Activated CD8-positive, alpha-beta memory T cell treated with anti-CD3 and anti-CD28 coated beads, Interleukin-2, amount 50 U/mL, for 4 hours (primary cell): ENCODE measurements at places on chromosomes 1 and 21.

- no peak for DNase-seq
Measured at GRCh38 chr1:214164173-214164572, 116.8 kb upstream of the SMYD2 start.

DNA sequence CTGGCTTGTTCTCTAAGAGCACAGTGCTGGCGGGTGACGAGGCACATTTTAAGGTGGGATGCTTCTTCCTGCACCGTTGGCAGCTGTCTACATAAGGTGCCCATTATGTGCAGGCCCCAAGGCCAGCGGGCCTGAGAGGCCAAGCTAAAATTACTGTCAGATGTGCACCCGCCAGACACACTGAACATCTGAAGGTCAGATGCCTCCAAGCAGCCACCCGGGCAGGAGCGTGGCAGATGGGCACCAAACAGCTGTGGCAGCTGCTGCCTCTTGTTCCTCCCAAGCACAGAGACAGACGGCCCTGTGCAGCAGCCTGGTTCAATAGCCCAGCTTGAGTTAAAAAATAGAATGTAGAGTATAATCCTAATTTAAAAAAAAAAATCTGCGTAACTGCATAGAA lies 211.9 kb upstream of the EDN2 start:
- DNase-seq = no peak

DNA sequence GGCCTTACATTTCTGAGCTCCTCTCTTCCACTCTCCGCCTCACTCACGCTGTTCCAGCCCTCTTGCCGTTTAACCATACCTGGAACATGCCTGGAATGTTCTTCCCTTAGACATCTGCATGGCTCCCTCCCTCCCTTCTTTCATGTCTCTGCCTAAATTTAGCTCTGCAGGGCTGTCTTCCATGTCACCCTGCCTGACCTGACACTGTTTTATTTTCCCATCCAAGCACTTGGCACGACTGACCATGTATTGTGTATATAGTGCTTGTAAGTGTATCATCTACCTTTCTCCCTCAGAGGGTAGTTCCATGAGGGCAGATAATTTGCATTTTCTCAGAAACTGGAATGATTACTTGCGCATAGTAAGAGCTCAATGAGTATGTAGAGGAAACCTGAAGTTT lies 47.3 kb downstream of the ST6GALNAC3 start:
- DNase-seq = no peak

DNA sequence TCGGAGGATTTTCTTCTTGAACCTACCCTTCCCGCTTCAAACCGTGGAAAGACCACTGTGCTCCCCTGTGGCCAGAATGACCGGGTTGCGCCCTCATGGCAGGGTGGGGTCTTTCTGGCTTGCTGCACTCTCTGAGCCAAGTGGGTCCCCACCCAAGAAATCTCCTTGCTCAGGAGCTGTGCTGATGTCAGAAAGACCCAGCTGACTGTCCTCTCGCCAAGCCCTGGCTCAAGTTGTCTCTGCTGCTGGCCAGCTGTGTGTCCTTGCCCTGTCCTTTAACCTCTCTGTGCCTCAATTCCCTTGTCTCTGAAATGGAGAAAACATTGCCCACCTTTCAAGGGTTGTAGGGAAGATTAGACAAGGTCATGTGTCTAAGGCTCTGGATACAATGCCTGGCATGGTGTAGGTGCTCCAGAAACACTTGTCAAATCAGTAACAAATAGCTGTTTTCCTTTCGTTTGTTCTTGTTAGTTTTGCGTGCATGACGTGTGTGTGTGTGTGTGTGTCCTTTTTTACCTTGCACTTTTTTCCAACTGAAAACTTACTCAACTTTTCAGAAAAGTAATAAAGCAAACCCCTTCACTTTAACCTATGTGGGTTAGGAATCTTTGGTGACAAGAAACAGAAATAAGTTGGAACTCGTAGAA lies 41.1 kb upstream of the RPL11 start:
- no peak for DNase-seq

- no peak for DNase-seq
Measured at GRCh38 chr1:111249960-111250359, 22.4 kb downstream of the CHI3L2 start.

DNA sequence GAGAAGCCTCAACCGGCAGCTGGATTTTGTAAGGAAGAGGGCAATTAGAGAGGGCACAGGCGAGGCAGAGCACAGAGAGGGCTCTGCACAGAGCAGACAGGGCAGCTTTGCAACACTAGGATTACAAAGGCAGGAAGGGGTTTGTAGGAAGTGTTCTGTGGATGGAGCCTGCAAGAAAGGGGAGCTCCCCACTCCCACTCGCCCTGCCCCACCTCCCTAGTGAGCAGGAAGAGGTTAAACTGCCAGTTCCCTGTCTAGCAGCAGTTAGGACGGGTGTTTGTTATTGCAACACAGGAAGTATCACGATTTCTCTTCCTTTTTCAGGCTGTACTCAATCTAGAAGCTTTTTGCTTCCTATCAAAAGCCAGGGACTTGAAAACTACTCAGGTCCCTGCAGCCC lies 63.3 kb upstream of the LRRC8D start:
- no peak for DNase-seq

DNA sequence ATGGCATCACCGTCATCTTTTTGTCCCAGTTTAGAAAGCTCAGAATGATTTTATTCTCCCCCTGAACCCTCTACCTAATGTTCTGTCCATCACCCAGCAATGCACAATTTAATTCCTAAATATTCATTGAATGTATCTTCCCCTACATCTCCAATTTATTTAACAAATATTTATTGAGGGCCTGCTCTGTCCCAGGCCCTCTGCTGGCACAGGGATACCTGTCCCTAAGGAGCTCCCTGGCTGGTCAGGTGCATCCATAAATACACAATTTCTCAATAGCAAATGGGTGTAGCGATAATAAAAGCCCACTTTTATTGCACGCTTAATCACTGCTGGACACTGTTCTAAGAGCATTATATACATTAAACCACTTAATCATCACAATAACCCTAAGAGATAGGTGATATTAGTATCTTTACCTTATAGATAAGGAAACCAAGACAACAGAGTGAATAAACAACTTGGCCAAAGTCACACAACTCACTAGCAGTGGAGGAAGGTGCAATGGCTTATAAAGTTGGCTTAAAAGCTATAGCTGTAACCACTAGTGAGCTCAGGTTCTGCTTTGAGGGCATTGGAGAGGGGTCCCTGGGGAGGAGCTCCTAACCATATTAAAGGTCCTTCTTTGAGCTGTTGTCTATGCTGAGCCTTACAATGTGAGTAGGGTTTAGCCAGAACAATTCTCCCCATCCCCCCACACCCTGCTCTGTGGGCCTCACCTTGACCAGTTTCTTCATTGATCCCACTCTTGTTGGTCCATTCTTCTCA lies 126.3 kb upstream of the JUN start:
- DNase-seq = no peak

- no peak for DNase-seq
Measured at GRCh38 chr1:100328133-100328532, 24.2 kb upstream of the CDC14A start.

GRCh38 chr1:25689686-25690381 lies 73.2 kb downstream of the MAN1C1 start:
- DNase-seq = no peak

GRCh38 chr1:4212796-4213195 lies 312.7 kb upstream of the C1orf174 start:
- DNase-seq = no peak

GRCh38 chr1:79708646-79709265 lies 702.2 kb upstream of the ADGRL4 start:
- no peak for DNase-seq

DNA sequence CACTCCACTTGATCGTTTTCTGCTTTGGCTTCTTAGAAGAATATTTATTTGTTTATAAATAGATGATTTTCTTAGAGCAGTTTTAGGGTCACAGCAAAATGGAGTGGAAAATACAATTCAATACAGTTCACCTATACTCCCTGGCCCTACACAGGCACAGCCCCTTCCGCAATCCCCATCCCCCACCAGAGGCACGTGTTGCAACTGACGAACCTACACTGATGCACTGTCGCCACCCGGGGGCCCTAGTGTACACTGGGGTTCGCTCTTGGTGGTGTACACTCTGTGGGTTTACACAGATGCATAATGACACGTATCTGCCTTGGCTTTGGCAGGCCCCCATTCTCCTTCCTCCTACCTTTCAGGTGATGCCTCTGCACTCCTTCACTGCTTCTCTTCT lies 8.0 kb downstream of the ECHDC2 start:
- DNase-seq = no peak

- DNase-seq = no peak
Measured at GRCh38 chr1:225476100-225476511, 48.3 kb upstream of the LBR start.

GRCh38 chr1:12486401-12487005 lies 131.5 kb downstream of the DHRS3 start:
- DNase-seq = no peak

DNA sequence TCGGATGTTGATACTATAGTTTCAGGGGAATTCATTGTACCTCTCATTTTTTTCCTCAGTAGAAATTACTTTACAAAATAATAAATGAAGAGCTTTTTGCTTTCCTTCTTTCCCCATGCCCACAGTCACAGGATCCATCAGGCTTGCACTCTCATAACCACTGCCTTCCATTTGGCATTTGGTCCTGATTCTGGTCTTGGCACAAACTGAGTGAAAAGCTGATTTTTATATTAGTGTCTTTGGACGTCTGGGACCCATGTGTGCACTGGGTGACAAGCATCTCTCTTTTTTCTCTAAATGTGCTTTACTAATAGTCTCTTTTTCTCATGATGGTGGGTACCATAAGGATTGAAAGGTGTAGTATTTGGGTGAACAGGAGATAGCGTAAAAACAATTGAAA lies 2.8 kb downstream of the ELAVL4 start:
- DNase-seq = no peak

GRCh38 chr1:167565922-167566321 lies 12.4 kb upstream of the CREG1 start:
- no peak for DNase-seq

- DNase-seq = no peak
Measured at GRCh38 chr1:194369060-194369459, 1182.6 kb upstream of the B3GALT2 start.

DNA sequence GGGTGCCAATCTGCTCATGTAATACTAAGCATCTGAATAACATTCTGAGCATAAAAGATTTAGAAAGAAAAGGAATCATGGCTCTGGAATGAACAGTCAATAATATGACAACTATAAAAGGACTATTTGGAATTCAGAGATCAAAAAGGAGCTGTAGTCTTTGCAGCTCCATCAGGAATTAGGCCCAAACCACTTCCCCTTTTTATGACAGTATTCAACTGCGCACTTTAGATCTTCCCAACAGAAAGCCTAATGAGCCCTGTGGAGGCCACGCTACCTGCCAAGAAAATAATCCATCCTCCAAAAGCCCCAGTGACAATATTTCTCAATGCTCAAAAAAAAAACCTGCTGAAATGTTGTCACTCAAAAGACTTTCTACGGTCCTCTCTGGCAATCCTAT lies 163.2 kb downstream of the SNX7 start:
- DNase-seq = no peak

- DNase-seq = peak; percentile 64
Measured at GRCh38 chr1:152440635-152441471, 26.8 kb upstream of the CRNN start.

DNA sequence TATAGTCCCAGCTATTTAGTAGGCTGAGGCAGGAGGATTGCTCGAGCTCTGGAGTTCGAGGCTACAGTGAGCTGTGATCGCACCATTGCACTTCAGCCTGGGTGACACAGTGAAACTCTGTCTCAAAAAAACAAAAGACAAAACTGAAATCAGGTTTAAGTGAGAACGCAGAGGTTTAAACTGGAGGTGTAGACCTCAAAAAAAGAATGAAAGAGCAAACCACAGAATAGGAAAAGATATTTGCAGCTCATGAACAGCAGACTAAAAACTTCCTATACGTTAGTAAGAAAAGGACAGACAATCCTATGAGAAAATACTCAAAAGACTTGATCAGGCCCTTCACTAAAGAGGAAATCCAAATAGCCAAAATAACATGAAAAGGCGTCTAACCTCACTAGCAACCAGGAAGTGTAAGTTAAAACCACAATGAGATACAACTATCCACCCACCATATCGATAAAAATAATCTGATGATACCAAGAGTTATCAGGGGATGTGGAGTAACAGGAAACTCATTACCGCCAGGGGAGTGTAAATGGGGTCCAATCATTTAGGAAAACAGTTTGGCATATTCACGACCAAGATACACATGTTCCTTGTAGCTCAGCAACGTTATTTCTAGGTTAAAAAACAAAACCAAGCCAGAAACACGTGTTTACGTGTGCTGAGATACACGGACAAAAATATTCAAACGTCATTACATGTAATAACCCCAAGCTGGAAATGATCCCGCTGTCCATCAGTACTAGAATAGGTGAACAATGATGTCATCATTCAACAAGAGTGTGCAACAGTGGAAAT lies 9.8 kb downstream of the TNFRSF9 start:
- no peak for DNase-seq

DNA sequence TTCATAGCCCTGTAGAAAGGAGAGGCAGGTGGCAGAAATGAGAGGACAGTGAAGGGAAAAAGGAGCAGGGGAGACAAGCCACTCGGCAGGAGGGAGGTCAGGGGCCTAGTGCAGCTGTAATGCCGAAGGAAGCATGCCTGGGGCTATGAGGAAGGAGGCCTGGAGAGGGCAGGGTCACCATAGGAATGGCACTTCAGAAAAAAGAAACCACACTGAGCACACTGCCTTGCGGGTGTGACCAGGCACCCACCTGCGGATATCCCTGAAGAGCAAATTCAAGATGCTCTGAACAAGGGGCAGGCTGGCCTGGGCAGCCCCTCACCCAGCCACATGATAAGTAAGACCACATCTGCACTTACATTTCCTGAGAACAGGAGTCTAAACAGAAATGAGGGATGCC lies 104.7 kb downstream of the JAK1 start:
- no peak for DNase-seq

GRCh38 chr1:192053531-192053971 lies 104.7 kb upstream of the RGS18 start:
- no peak for DNase-seq

DNA sequence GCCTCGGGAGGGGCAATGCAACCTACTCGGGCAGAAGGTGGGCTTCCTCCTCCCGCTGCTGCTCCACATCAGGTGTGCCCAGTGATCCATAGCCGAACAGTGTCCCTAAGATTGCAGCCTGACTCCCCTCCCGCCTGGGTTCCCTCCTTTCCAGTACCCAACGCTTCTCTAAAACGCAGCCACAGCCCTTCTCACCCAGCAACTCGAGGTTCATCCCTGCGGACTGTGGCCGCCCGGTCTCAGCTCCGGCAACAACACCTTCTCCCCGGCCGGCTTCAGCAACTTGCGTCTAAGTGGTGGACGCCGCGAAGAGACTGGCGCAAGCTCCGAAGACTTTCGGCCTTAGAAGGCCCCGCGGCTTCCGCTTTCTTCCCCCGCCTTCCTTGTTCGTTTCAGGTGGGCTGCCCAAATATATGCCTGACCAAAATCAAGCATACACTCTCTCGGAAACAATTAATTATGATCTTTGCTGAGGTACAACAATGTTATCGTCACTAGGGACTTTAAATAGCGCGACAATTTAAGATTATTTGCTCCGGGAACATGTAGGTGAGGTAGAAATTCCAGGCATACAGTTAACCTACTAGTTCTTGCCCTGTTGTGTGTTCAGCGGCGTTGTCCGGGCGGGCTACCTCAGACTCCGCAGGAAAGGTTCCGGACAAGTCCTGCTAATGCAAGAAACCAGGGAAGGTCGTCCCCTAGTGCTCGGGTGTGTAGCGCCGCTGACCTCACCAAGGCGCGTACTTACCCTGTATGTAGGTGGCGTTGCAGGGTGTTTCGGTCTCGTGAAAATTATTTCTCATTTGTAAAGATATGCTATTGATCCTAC lies at the start of gene RBBP5:
Gene RBBP5 (minus strand): TSS at position 319 of the 829 bp plus-strand sequence. CDS start 105 bp downstream, at position 214.
- peak; percentile 96 for DNase-seq
